ENCODE measurements at places on chromosomes 5 and 9. TPM values are rescaled to one million over a fixed set of nuclear protein-coding genes. Genes with fewer than 3 reads are reported as not detected.

The PCDHB12 gene
- total RNA-seq: not detected

The NPR3 gene
- total RNA-seq: 19.9 TPM

The ACER2 gene
- 0.84 TPM for total RNA-seq

The SV2C gene
- not detected for total RNA-seq
